ENCODE measurements at places on chromosomes 6 and 20.

GRCh38 chr6:90545448-90545847, 41.4 kb downstream of the MAP3K7 start:
- no peak for DNase-seq

GRCh38 chr20:51854921-51855320, 52.6 kb upstream of the SALL4 start:
- no peak for DNase-seq

DNA sequence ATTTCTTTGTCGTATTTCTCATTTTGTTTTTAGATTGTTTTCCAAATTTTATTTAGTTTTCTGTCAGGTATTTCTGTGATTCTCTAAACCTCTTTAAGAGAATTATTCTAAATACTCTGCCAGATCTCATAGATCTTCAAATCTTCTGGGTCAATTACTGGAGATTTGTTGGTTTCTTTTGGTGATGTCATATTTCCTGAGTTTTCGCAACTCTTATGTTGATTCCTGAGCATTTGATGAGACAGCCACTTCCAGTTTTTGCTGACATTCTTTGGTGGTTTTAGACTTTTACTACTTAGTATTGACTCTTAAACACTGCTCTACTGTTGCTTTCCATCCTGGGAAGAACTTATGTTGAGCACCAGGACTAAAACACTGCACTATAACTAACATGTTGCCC, 21.9 kb downstream of the ADGB start:
- no peak for DNase-seq

GRCh38 chr6:118495485-118496280, 52.4 kb upstream of the PLN start:
- DNase-seq = no peak

DNA sequence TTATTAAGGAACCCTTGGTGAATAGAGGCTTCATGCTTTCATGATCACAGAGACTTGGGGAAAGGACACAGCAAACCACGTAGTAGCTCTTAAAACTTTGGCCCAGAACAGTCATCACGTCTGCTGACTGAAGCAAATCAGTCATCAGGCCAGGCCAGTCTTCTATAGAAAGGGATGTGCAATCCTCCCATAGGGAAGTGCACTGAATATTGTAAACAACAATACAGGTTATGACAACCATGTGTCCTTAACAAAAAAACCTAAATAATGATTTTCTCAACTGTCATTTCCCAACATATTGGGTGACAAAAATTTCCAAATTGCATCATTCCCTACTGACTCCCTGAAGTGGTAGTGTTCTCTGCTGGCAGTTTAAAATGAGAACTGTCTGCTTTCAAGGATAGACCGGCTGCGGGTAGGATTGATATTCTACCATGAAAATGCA, 388.2 kb upstream of the CITED2 start:
- DNase-seq = no peak

DNA sequence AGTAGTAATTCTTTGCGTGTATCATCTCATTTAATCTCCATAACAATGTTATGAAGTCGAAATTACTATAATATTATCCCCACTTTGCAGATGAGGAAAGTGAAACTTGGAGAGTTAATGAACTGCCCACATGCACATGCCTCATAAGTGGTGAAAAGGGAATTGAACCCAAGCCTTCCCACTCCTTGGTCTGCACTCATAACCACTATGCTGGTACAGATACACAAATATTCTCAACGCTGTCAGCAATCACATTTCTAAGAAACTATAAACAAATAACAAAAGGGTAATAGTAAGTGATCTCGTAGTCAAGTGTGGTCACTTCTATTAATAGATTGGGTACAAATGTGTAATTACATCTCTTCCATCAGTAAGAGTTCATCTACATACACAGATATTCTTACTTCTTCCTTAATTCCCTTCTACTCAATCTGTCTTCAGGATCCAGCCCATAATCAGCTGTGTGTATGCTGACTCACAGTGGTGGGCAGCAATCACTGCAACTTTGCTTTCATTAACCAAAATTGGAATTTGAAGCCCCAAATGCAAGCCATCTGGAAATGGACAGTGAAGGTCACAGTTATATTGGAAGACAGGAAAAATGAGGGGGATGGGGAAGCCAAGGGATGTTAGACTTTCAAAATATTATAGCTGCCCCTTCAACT, 6.6 kb downstream of the PRSS35 start:
- no peak for DNase-seq

GRCh38 chr20:26208296-26209091, 511.8 kb upstream of the ZNF337 start:
- DNase-seq = peak; percentile 40

DNA sequence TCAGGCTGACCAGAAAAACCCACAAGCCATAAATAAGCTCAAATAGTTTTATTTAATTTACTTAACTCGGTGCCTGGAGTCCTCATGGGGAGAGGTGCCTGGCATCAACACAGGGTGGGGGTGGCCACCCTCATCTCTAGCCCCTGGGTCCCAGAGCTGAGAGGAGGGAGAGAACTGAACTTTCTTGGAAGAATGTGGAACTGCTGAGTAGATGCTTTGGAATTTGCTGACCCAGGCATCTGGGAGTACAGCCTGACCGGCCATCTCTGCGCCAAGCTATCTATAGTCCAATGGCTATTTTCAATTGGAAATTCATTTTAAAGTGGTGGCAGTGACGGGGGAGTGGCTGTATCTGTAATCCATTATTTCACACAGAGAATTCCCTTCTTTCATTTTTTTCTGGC, 104.8 kb downstream of the CDH26 start:
- DNase-seq = no peak

GRCh38 chr20:38970302-38970701, 8.2 kb downstream of the DHX35 start:
- DNase-seq = no peak

All from activated CD8-positive, alpha-beta memory T cell treated with anti-CD3 and anti-CD28 coated beads, Interleukin-2, amount 10 ng/mL, durations not matched to agents 7 days and 5 days (primary cell).